Left renal pelvis (tissue), 4 donors: ENCODE measurements at places on chromosomes 12 and 14. TPM values are rescaled to one million over a fixed set of nuclear protein-coding genes. Genes with fewer than 3 reads are reported as not detected.

- DNase-seq: no peak
Measured at GRCh38 chr14:74508844-74509428, 15.4 kb downstream of the ISCA2 start.

DNA sequence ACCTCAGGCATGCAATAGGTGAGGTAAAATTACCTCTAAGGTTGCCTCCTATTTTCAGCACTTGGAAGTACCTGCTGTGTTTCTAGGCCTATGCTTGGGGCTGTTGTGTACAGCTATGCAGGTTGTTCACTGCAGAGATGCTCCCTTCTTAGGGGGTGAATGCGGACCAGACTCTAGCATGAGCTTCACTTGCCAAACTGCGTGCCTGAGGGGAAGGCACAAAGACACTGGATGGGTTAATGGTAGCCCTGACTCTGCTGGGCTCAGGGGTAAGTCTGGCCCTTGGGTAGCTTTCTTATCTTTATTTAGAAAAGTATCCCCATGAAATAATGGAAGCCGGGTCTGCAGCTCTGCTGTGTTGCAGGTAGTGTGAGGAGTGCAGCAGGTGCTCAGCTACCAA lies 35.7 kb downstream of the B4GALNT3 start:
- no peak for DNase-seq

The NTN4 gene
- polyA plus RNA-seq: 3.3 TPM

DNA sequence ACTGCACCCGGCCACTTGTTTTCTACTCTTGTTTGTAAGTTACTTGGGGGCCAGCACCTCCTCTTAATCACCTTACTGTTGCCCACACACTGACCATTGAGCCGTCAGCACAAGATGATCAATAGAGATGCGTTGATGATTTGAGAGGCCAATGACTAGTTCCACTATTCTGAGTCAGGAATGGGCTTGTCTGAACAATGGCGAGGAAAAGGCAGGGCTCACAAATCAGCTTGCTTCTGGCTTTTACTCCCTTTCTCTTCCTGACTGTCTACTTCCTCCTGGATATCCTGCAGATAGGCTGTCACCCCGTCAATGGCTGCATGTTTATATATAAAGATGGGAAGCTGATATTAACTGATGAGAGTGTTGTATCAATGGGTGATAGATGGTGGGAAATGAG lies 29.1 kb upstream of the HDAC7 start:
- no peak for DNase-seq

The ZFYVE26 gene
- polyA plus RNA-seq: 18.9 TPM

The LTB4R2 gene
- 1.7 TPM for polyA plus RNA-seq

The RNFT2 gene
- polyA plus RNA-seq: 2.6 TPM

The TEX52 gene
- polyA plus RNA-seq: 0.38 TPM

The DIO2 gene
- polyA plus RNA-seq: 0.66 TPM

The PTCSC3 gene
- not detected for polyA plus RNA-seq

DNA sequence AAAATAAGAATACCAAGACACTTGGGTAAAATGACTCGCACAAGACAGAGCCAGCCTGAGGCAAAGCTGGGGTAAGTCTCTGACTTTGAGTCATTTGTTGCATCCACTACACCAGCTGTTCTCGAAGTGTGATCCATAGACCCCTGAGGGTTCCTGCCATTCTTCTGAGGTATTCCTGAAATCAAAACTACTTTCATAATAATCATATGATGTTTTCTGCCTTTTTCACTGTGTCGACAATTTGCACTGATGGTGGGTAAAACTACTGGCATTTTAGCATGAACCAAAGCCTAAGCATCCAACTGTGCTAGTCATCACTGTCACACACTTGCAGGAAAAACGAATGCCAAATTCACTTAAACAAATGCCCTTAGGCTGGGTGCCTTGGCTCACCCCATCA lies 135.5 kb upstream of the FUT8 start:
- no peak for DNase-seq

GRCh38 chr12:124538194-124539082 lies 29.0 kb downstream of the NCOR2 start:
- DNase-seq: no peak

- DNase-seq: no peak
Measured at GRCh38 chr14:104349950-104350349, 211.6 kb downstream of the KIF26A start.

- DNase-seq: no peak
Measured at GRCh38 chr14:101098641-101099040, 195.1 kb upstream of the RTL1 start.

GRCh38 chr12:126668538-126668937 lies 1598.4 kb upstream of the TMEM132C start:
- no peak for DNase-seq

GRCh38 chr14:50070840-50071548 lies 45.4 kb downstream of the VCPKMT start:
- no peak for DNase-seq

The CDK17 gene
- polyA plus RNA-seq: 37.4 TPM

The ERBB3 gene
- 103 TPM for polyA plus RNA-seq

The PTPRO gene
- polyA plus RNA-seq: 217 TPM

DNA sequence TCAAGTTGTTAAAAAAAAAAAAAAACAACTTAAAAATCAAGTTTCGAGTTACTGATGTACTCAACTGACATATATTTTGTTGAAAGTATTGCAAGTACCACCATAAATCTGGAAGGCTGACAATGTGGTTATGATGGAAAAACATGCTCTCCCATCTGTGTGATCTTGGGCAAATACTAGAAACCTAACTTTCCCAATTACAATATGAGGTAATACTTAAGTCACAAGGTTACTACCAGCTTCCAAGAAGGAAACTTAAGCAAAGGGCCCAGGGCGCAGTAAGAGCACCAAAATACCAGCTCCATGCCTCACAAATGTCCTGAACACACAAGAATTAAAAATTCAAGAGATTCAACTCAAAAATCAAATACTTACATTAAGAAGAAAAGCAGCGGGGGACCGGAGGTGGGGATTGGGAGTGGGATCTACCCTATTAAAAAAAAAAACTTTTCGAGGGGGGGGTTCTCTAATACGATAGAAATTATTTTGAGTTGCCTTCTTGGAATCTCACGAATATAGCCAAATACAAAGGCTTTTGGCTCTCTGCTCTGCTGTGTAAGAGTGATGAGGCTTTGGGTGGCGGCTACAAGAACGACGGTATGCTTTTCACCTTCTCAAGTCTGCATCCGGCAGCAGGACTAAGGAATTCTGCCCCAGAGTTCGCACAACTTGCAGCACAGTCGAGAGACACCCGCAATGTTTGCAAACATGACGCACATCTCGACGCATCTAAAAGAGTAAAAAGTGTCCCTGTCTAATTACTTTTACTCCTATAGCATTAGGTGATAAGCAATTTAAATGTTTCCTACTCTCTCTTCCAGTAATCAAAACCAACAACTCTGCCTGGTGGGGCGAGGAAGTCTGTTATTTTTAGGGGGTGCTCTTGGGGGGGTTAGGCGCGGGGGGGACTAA lies 1.1 kb downstream of the SAV1 start:
- no peak for DNase-seq

The FBLN5 gene
- 196 TPM for polyA plus RNA-seq

The RFX4 gene
- not detected for polyA plus RNA-seq

DNA sequence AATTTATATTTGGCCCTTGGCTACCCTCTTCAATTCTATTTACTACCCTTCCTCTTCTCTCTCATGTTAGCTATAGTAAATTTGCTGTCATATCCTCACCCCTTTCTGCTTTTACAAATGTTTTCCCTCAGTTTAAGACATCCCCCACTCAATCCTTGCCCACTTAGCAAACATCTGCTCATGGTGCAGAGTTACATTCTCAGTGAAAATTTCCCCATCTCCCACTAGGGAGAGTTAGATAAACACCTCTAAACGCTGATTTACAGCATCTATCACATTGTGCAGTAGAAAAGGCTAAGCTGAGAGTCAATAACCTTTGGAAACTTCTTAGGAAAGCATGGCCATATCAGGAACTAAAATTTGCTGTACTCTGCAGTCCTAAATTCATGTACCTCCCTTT lies 69.0 kb downstream of the DENND5B start:
- DNase-seq: no peak

GRCh38 chr12:62670986-62671720 lies 204.5 kb downstream of the MON2 start:
- DNase-seq: no peak

GRCh38 chr14:81222691-81223090 lies 1.9 kb upstream of the GTF2A1 start:
- DNase-seq: no peak

The TMEM119 gene
- polyA plus RNA-seq: 26.1 TPM

DNA sequence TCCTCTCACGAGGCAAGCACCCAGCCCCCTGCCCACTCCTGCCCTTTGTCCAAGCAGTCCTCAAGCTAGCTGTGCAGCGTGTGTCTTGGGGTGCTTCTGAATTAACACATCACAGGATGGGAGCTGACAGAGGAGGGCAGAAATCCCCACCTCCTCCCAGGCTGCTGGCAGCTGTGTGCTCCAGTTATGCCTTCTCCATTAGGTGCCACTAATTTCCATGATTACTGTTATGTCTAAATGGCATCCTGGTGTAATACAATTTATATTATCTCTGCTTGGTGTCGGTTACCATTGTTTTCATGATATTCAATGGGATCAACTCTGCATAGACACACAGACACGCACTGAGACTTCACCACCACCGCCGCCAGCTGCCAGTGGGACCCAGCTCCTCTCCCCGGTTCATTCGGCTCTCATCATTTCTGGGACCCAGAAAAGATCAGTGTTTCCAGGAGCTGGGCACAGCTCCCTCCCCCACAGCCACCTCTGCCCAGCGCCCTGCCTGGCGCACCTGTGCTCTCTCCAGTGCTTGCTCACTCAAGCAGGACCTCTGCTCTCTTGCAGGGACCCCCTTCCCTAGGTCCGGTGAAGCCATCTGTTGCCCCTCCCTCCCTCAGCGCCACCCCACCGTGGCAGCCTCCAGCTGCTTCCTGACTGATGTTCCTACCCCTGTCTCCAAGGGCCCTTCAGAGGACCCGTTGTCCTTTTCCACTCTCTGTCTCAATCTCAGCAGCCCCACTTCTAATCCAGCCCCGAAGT lies 167.5 kb upstream of the FKBP4 start:
- DNase-seq: no peak

DNA sequence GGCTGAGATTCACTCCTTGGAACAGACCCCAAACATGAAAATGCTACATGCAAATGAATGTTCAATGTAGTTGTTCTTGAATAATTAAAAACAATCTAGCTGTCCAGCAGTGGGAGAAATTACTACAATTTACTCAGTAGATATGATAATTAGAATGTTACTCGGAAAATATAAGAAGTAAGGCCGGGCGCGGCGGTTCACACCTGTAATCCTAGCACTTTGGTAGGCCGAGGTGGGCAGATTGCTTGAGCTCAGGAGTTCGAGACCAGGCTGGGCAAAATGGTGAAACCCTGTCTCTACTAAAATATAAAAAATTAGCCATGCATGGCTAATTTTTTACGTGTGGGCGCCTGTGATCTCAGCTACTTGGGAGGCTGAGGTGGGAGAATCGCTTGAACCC lies 15.3 kb upstream of the PTGER2 start:
- no peak for DNase-seq

DNA sequence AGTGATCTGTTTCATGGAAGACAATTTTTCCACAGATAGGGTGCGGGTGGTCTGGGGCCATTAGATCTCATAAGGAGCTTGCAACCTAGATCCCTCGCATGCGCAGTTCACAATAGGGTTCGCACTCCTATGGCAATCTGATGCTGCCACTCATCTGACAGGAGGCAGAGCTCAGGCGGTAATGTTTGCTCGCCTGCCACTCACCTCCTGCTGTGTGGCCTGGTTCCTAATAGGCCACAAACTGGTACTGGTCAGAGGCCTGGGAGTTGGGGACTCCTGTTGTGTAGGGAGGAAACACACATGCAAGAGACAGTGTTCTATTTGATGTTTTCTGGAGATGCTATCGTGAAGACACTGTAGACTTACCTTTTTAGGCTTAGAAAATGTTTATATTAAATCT lies 77.0 kb upstream of the FGD4 start:
- DNase-seq: no peak

GRCh38 chr12:90085494-90086274 lies 377.0 kb upstream of the ATP2B1 start:
- no peak for DNase-seq

The PRB2 gene
- polyA plus RNA-seq: not detected

DNA sequence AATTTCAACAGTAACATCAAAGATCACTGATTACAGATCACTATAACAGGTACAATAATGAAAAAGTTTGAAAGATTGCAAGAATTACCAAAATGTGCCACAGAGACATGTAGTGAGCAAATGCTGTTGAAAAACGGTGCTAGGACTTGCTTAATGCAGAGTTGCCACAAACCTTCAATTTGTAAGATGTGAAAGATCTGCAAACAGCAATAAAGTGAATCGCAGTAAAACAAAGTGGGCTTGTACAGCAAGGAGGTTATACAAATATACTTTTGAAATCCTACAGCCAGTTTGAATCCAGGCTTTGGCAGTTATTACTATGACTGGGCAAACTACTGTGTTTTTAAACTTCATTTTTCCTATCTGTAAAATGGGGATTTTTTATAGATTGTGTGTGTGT lies 1.0 kb upstream of the PLEKHA5 start:
- DNase-seq: no peak

GRCh38 chr12:2792671-2793500 lies 1.9 kb upstream of the FKBP4 start:
- DNase-seq: no peak

DNA sequence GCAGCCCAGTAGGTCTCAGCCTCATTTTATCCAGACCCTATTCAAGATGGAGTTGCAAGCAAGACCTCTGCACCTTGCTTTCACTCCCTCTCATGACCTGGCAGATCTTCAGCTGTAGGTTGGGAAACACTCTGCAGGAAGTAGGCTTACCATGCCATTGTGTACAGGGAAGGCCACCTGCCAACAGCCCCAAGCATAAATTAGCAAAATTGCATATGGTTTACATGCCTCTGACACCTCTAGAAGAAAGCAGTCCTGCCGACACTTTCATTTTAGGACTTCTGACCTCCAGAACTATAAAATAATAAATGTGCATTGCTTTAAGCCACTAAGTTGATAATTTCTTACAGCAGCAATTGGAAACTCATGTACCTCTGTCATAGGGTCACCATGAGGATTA lies 96.9 kb downstream of the SLC15A4 start:
- DNase-seq: no peak

The CACNA2D4 gene
- 1.9 TPM for polyA plus RNA-seq

The KRT85 gene
- not detected for polyA plus RNA-seq

- no peak for DNase-seq
Measured at GRCh38 chr14:104438166-104438887, 141.2 kb upstream of the C14orf180 start.

DNA sequence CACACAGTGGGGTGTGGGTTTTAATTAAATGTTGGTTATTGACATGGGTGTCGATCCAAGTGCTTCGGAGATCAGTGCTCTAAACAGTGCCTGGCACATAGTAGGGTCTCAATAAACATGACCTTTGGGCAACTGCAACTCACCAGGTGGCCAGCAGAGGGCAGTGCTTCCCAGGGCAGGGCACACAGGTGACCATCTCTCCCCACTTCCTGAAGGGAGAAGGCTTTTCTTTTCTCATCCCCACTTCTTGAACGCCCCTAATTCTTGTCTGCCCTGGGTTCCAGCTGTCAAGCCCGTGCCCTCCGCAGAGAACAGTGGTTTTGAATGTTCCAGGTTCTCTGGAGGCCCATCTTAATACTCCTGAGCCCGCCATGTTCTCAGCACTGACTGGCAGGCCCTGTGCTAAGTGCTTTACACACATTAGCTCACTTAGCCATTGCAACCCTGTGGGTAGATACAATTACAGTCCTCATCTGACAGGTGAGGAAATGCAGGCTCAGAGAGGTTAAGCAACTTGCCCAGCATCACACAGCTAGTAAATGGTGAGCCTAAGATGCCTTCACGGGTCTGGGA lies 16.3 kb downstream of the RAPGEF3 start:
- DNase-seq: no peak

GRCh38 chr14:37594971-37595808 lies at the start of the genes FOXA1 and TTC6:
FOXA1 (minus strand) TSS chr14:37595249; CDS start chr14:37594972, 277 bp downstream.
TTC6 (plus strand) TSS chr14:37595629; CDS start chr14:37622065, 26,436 bp downstream.
- DNase-seq: no peak

The CHURC1 gene
- polyA plus RNA-seq: 54.4 TPM

- no peak for DNase-seq
Measured at GRCh38 chr12:95605087-95605486, 53.8 kb upstream of the USP44 start.
